ENCODE measurements at places on chromosomes 2 and 18.

- no peak for DNase-seq
Measured at GRCh38 chr2:24509840-24510239, 18.8 kb downstream of the NCOA1 start.

GRCh38 chr18:9806905-9807304, 78.9 kb upstream of the TXNDC2 start:
- DNase-seq = no peak

DNA sequence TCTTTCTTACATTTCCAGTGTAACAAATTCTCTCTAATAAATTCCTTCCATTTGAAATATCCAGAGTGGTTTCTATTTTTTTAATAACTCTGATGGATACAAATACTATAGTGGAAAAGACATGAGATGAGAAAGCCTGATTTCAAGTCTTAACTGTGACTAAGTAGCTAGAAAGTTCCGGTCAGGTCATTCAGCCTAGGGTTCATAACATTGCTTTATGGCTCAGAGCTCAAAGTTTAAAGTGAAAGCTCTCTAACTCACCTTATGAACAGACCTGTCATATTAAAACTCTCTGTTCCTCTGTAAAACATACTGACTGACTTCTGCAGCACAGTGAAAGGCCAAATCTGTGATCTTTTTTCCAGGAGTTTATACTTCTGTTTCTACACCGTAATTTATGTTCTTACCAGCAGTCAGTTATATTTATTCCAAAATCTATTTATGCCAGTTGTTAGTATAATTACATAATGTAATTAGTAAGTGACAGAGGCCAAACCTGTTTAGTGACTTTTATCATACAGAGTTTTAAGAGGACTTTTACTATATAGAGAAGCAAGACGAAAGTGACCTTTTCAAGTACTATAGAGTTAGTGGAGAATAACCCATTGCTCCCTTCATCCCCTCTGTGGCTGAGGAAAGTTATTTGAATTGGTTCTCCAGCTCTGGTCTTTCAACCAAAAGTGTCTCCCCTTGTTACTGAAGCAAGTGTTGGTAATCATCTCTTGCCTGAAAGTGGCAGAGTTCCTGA, 118.8 kb upstream of the PDE1A start:
- DNase-seq = no peak

- no peak for DNase-seq
Measured at GRCh38 chr2:159119652-159120257, 151.3 kb downstream of the TANC1 start.

DNA sequence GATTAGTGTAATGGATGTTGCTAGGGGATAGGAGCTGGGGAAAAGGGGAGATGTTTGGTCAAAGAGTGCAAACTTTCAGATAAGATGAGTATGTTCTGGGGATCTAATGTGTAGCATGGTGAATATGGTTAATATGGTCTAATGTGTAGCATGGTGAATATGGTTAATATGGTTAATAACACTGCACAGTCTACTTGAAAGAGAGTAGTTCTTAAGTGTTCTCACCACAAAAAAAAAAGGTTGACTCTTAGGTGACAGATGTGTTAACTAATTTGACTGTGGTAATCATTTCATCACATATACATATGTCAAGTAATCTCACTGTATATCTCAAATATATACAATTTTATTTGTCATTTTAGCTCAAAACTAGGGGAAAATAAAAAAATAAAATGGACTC, 121.3 kb upstream of the CD226 start:
- DNase-seq = no peak

DNA sequence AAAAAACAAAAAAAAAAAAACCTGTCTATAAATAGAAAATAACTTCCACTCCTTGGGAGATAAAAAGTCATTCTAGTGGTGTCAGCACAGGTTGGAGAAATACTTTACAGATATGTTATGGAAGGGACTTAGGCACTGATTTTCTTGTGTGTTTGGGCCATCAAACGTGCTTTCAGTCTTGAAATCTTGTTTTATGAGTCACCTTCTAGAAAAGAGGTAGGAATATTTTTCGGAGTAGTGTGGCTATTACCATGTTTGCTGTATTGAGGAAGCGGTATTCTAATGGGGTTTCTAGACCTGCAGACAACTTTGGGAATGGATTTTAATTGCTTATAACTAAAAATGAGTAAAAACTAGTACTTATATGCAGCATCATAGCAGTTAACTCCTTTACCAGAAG, 12.0 kb downstream of the HNMT start:
- DNase-seq = no peak

- DNase-seq = no peak
Measured at GRCh38 chr2:69734854-69735544, 6.9 kb upstream of the ANXA4 start.

- no peak for DNase-seq
Measured at GRCh38 chr2:207039225-207039624, 99.9 kb downstream of the CPO start.

GRCh38 chr18:60235164-60235563, 137.4 kb downstream of the MC4R start:
- DNase-seq = no peak

- no peak for DNase-seq
Measured at GRCh38 chr2:213766465-213766901, 482.2 kb downstream of the SPAG16 start.

- DNase-seq = peak; percentile 40
Measured at GRCh38 chr2:237886685-237887481, 27.5 kb downstream of the RAMP1 start.

DNA sequence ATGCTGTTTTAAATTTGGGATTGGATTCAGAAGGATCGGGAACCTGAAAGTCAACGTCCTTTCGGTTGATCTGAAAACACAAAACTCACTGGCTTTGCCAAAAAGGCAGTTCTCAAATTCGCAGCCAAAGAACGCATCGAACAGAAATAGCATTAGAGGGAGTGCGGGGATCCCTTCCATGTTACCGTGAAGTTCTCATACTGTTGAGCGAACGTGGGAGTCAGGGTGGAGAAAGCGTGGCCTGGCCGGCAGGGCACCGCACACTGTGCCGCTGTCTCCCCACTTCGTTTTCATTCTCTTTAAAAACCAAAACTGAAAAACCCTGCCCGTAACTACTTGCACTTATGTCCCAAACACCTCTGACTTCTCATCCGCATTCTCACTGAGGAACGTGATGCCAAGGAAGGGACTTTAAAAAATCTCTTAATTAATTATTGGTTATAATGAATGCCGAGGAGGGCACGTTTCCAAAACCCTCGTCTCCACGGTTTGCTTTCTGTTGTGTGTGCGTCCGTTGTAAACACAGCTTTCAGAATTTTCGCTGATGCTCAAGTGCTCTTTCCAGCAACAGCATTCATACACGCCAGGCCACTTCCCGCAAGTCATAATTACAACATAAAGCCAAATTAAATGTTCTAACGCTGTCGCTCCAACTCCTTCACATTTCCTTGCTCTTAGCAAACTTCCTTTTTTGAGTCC, 60.9 kb upstream of the TWIST2 start:
- no peak for DNase-seq

- DNase-seq = no peak
Measured at GRCh38 chr2:199589306-199589705, 131.6 kb upstream of the SATB2 start.

- no peak for DNase-seq
Measured at GRCh38 chr2:139652385-139652784, 872.2 kb upstream of the NXPH2 start.

GRCh38 chr2:58731488-58731869, 490.4 kb upstream of the FANCL start:
- DNase-seq = no peak

- no peak for DNase-seq
Measured at GRCh38 chr2:184589261-184589660, 9.1 kb upstream of the ZNF804A start.

GRCh38 chr2:227562581-227562980, 36.1 kb upstream of the SCYGR2 start:
- DNase-seq = no peak

- no peak for DNase-seq
Measured at GRCh38 chr2:19141234-19142004, 217.0 kb downstream of the OSR1 start.

- no peak for DNase-seq
Measured at GRCh38 chr2:74414881-74415761, 6.3 kb downstream of the C2orf81 start.

- no peak for DNase-seq
Measured at GRCh38 chr2:201263779-201264178, 3.4 kb downstream of the CASP8 start.

- no peak for DNase-seq
Measured at GRCh38 chr2:37671009-37671815, at the start of gene CDC42EP3. Gene CDC42EP3, minus strand, starts transcription at chr2:37671642. Its CDS starts 25,055 bp downstream, at chr2:37646587.

GRCh38 chr18:23658285-23658684, 4.4 kb downstream of the ANKRD29 start:
- DNase-seq = no peak

- no peak for DNase-seq
Measured at GRCh38 chr2:207049122-207049521, 109.8 kb downstream of the CPO start.

- no peak for DNase-seq
Measured at GRCh38 chr2:198966269-198966668, 491.5 kb downstream of the SATB2 start.

GRCh38 chr2:106085181-106085940, 108.7 kb downstream of the UXS1 start:
- DNase-seq = no peak

DNA sequence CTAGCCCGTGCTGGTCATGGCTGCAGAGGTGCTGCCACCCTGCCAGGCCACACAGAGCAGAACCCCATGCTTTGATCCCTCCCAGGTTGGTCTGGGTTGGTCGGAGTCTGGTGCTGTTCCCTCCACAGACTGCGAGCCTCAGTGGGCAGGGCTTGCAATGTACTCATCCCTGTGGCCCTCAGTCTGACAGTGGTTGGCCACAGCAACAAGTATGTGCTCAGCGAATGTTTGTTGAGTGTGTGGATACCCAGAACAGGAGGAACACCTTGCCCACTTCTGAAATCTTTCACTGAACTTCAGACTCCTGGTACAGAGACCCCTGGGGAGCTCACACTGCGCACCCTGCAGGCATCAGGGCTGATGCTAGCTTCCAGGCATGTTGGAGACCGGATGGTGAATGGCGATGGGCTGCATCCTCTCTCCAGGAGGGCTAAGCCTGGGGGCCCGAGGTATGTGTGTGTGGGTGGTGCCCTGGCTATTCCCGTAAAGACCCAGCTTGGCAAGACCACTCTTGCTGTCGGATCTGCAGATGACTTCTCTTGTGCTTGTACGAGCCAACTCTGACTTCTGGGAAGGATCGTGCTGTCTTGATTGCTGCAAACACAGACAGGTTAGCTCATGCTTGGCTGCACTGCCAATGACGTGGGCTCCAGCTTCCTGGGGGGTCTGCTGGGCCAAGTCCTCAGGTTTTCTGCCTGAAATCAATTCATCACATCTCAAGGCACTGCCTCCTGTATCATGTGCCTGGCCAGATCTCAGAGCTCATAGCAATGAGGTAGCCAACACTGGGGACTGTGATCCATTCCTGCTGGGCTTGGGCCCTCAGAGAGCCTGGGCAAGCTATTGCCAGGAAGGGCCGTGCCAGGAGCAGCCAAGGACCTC, 43.7 kb downstream of the RHOB start:
- DNase-seq = peak; percentile 19

DNA sequence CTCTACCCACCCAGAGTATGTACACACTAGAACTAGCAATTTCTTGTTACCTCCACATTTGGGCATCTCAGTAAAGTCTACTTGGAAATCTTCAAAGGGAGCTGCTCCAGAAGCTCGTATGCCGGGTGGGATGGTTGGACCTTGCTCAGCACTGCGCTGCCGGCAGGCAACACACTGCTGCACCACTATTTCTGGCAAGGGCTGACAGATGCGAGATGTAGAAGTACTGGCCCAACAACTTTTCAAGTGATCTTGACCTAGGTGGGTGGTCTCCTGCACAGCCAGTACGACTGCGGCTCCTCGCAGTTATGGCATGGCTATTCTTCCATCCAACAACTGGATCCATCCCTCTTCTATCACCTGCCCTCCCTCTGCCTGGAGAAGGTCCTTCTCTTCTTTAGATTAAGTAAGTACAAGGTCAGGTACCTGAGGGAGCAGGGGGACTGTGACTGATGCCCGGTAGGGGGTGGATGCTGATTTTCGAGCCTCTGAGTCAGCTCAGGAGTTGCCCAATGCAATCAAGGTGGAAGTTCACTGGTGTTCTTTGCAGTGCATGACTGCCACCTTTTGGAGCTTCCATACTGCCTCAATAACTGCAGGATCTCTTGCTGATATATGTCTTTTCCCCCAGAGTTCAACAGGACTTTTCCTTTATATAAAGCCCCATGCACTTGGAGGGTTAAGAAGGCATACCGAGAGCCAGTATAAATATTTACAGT, 100.4 kb upstream of the SLC1A4 start:
- no peak for DNase-seq

GRCh38 chr2:22628221-22628620, 756.8 kb upstream of the KLHL29 start:
- DNase-seq = no peak

- DNase-seq = peak; percentile 23
Measured at GRCh38 chr2:136121204-136121910, 3.4 kb upstream of the CXCR4 start.

GRCh38 chr2:25098670-25099486, 57.0 kb downstream of the EFR3B start:
- DNase-seq = no peak

GRCh38 chr2:218079943-218080913, 11.2 kb downstream of the RUFY4 start:
- no peak for DNase-seq

DNA sequence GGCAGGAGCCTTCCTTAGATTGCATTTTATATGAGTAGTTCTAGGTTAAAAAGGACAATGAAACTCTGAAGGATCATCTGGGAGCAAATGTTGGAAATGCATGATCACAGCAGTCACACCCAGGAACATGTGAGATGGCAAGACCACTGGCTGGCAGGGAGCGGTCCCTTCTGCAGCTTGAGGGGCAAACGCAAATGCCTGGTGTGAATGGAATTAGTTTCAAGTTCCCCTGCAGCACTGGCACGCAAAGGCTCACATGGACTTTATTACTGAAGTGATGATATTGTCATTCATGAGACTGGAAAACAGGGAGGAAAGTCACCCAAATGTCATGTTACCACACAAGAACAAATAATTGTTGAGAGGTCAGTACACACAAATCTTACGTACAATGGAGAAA, 223.3 kb downstream of the FBXO15 start:
- no peak for DNase-seq

- DNase-seq = no peak
Measured at GRCh38 chr2:32418778-32419177, 62.0 kb downstream of the BIRC6 start.

DNA sequence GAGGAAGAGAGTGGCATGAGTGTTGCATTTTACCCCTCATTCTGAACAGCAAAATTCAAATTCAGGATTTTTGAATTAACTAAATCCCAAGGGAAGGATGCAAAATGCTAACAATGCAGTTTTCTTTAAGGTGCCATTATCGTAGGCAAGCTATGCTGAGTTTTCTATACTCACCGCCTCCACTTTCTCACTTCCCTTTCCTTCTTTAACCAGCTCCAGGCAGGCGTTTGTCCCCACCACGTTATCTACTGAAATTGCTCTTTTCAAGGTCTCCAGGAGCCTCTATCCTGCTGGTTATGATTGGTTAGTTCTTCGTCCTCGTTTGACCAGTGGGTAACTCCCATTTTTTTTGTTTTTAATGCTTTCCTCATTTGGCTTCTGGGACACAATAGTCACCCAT, 1.8 kb upstream of the CPO start:
- no peak for DNase-seq

- DNase-seq = no peak
Measured at GRCh38 chr2:108271691-108272253, 16.9 kb upstream of the SULT1C2 start.

GRCh38 chr2:26017464-26018183, 16.3 kb upstream of the RAB10 start:
- no peak for DNase-seq

- DNase-seq = no peak
Measured at GRCh38 chr18:80086281-80086680, 22.8 kb upstream of the ADNP2 start.

All from hypothalamus (tissue), 51 donors.